Activated naive CD8-positive, alpha-beta T cell treated with anti-CD3 and anti-CD28 coated beads, Interleukin-2, amount 50 U/mL, for 24 hours (primary cell): ENCODE measurements at places on chromosomes 13 and 19.

- no peak overlapping the region for H3K4me3 ChIP-seq
- no peaks in the 10 kb centered on the region for H3K36me3 ChIP-seq
- no peak for DNase-seq
- H3K4me1 ChIP-seq, result no peaks in the 10 kb centered on the region
These were observed 2741.4 kb downstream of the PCDH9 start for GRCh38 chr13:64488731-64489130.

DNA sequence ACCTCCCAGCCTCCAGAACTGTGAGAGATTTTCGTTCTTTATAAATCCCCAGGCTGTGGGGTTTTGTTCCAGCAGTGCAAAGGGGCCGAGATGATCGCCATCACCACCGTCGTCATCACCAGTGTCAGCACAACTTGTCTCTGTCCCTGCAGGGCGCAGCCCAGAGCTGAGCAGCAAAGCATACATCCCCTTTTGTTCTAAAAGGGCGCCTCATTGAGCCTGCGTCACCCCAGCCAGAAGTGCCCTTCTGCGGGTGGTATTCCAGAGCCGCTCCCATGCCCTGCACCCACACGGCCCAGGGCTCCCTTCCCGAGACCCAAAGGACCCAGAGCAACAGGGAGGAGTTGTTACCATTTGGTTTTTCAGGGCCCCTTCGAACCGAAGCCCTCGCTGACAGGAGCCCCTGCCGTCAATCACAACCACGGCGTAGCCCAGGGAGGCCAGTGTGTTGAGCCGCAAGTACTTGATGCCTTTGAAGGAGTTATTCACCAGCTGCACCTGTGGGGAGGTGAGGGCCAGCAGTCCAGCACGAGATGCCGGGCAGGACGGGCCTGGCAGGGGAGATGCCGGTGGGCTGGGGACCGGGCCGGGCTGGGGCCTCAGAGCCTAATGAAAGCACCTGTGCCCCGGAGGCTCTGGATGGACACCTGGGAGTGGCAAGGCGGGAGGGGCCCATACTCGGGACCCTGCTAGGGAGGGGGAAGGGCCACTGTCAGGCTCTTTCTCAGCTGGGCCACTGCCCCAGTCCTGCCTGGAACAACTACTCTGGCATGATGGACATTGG, 14.4 kb upstream of the MYDGF start:
- no peaks in the 10 kb centered on the region for H3K27me3 ChIP-seq
- no peak for DNase-seq
- H3K4me1 ChIP-seq, result no peaks in the 10 kb centered on the region

DNA sequence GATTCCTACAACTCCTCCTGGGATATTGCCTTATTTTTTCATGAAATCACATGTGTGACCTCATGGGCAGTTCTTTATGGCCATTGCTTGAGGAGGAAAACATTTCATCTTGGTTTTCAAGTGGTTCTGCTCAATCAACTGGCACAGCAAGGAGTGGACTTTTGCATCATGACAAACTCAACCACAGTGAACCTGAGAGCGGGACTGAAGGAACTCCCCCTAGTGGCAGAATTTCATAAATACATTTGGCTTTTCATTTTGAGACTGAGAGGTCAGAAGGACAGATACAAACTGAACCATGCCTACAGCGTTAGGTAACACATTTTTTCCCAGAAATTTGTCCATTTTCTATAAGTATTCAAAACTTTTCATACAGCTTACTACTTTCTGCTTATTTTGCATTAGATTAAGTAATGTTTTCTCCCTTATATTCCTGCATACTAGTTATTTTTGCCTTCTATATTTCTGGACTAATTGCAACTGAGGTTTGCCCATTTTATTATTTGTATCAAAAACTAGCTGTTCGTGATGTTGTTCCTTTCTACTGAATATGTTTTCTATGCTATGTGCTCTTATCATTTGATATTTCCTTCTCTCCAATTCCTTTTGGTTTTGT, 13.4 kb upstream of the SIGLEC12 start:
- no peak for DNase-seq
- no peak overlapping the region for H3K27ac ChIP-seq
- H3K4me1 ChIP-seq, result peaks cover 28% of the 10 kb centered on the region
- H3K36me3 ChIP-seq, result peaks cover 2% of the 10 kb centered on the region

DNA sequence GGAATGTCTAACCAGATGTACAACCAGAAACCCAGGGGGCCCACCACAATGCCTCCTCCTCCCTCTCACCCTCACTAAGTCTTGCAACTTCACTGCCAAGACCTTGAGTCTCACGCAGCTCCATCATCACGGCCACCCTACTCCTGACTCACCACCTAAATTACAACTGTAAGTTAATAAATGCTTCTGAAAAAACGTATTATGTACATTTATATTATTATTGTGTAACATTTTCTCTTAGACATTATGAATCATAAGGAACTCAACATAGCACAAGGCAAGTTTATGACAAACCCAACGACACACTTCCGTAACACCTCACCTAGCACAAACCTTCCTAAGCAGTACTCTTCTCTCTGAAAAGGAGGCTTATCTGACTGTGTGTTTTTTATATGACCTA, 20.7 kb downstream of the MIPEP start:
- H3K4me1 ChIP-seq, result peaks cover 2% of the 10 kb centered on the region
- no peak overlapping the region for H3K4me3 ChIP-seq
- H3K36me3 ChIP-seq, result peaks cover 6% of the 10 kb centered on the region
- no peaks in the 10 kb centered on the region for H3K27me3 ChIP-seq
- no peak overlapping the region for H3K27ac ChIP-seq

DNA sequence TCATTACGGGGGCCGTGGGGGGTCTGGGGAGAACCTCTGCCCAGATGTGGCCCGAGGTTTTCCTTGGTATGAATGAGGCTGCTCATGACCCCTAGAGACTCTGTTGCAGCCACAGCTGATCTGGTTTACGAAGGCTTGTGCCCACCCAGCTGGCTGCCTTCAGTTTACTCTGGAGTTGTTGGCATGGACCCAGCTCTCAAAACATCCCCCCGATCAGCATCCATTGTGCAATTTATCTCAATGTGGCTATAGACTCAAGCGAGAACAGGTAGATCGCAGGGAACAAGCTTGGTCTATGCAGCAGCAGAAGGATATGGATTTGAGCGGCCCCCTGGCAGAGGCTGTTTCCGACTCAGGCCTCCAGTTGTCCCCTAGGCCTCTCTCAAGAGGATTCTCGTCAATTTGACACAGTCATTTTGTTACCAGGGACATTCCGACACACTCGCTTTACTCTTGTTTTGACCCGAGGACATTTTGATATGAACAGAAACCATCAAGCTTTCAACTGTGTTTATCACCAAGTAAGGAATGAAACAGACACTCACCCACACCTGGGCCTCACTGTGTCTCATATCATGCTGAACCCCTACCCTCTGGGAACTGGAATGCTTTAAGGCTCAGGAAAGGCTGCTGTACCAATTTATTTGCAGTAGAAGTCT, 161.5 kb downstream of the KATNAL1 start:
- DNase-seq, result no peak
- peaks cover 81% of the 10 kb centered on the region for H3K4me1 ChIP-seq
- peaks cover 4% of the 10 kb centered on the region for H3K36me3 ChIP-seq
- no peak overlapping the region for H3K4me3 ChIP-seq

GRCh38 chr19:53546758-53547513, 9.0 kb downstream of the ZNF331 start:
- H3K27me3 ChIP-seq, result no peaks in the 10 kb centered on the region
- peaks cover 58% of the 10 kb centered on the region for H3K36me3 ChIP-seq
- H3K4me1 ChIP-seq, result peaks cover 26% of the 10 kb centered on the region
- H3K27ac ChIP-seq, result no peak overlapping the region

DNA sequence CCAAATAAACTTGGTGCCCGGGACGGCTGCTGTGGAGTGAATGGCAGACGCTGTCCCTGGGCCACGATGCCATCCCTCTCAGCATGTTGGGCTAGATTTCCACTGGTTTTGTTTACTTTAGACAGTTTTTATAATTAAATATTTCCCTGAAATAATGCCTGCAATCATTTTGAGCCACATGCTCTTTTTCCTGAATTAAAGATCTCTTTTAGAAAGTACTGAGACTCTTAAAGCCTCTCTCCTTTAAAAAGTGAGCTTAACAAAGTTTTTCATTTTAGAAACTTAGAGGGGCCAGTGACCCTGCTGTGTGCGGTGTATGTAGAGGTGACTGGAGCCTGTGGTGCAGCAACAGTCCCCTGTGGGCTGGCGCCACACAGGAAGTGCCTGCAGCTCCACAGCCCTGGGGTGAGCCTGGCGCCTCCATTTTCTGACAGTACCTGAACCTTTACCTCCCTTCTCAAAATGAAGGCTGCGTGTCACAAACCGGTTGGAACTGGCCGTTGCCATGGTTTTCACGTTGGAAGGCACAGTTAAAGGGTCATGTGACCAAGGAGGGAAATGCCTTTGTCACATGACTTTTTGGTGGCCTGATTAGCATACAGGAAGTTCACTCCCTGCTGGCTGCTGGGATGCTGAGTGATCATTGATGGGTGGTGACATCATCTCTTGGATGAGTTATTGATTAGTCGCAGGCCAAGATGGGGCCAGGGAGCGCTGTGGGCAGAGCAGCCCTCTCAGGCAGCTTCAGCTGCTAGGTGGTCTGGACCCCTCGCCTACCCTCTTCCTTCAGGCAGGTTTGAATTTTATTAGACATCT, 26.3 kb downstream of the TSSK6 start:
- H3K27me3 ChIP-seq, result no peaks in the 10 kb centered on the region
- peak overlapping the region; percentile 86 for H3K27ac ChIP-seq
- DNase-seq, result peak; percentile 77

DNA sequence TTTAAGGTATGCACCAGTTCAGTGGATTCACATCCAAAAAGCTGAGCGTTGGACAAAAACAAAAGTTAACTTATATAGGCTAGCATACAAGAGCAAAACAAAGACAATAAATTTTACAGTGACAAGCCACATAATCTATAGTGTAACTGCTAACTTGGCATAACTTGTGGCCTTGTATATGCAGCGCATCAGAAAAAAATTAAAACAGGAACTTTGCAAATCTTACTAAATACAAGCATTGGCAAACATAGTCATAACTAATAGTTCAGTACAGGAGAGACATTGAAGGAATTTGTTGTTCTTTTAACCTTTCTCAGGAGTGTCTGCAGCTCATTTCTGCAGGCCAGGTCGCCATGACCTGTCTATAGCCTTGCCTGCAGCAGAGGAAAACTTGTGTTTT, 54.6 kb downstream of the OR10H4 start:
- no peaks in the 10 kb centered on the region for H3K27me3 ChIP-seq
- H3K27ac ChIP-seq, result no peak overlapping the region
- H3K36me3 ChIP-seq, result no peaks in the 10 kb centered on the region
- no peak for DNase-seq
- no peak overlapping the region for H3K4me3 ChIP-seq

DNA sequence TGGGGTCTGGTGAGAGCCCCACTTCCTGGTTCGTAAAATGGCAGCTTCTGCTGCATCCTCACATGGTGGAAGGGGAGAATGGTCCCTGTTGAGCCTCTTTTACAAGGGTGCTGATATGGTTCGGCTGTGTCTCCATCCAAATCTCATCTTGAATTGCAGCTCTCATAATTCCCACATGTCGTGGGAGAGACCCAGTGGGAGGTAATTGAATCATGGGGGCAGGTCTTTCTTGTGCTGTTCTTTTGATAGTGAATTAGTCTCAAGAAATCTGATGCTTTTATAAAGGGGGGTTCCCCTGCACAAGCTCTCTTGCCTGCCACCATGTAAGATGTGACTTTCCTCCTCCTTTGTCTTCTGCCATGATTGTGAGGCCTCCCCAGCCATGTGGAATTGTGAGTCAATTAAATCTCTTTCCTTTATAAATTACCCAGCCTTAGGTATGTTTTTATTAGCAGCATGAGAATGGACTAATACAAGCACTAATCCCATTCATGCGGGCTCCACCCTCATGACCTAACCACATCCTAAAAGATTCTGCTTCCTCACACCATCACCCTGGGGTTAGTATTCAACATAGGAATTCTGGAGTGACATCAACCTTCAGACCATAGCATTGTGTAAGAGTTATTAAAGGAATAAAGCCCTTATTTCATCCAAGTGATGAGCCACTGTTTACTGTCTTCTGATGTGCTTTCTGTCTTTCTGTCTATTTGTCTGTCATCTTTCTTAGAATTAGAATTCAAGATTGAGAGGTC, 159.0 kb upstream of the IRS2 start:
- no peaks in the 10 kb centered on the region for H3K4me1 ChIP-seq
- H3K36me3 ChIP-seq, result no peaks in the 10 kb centered on the region
- H3K4me3 ChIP-seq, result no peak overlapping the region
- no peak for DNase-seq
- peaks cover 4% of the 10 kb centered on the region for H3K27me3 ChIP-seq

DNA sequence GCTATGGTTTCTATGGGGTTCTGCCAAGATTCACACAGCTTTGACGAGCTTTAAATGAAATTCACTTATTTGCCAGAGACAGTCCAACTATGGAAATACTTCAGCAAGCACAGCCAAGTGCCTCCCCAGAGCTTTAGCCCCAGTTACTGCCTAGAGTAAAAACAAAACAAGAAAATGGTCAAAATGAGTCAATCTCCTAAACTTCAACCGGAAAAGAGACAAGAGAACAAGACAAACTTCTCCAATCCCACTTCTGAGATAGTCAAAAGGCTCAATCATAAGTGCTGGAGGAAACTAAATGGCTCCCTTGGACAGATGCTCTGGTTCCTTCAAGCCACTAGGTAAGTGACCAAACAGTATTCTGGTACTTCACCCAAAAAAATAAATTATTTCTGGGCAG, 65.8 kb downstream of the KATNAL1 start:
- H3K27me3 ChIP-seq, result no peaks in the 10 kb centered on the region
- peaks cover 7% of the 10 kb centered on the region for H3K36me3 ChIP-seq
- no peak for DNase-seq
- no peak overlapping the region for H3K4me3 ChIP-seq
- no peaks in the 10 kb centered on the region for H3K4me1 ChIP-seq
- H3K27ac ChIP-seq, result no peak overlapping the region

DNA sequence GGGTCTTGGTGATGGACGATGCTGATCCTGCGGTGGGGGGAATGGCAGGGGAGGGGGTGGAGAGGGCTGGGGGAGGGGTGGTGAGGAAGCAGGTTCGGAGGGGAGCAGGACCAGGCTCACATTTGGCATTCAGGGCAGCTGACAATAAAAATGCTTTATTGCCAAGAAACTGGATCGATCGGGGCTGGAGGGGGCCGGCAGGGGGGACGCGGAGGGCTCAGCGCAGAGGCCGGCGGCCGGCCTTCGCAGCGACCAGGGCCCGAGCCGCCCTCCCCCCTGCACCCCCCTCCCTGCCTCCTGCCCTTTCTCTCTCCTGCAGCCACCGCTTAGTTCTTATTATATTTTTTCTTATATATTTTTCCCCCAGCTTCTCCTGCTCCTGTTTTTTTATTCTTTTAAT, 18.1 kb upstream of the POU2F2 start:
- peaks cover 4% of the 10 kb centered on the region for H3K27me3 ChIP-seq
- no peak overlapping the region for H3K27ac ChIP-seq
- DNase-seq, result no peak
- no peak overlapping the region for H3K4me3 ChIP-seq
- H3K36me3 ChIP-seq, result no peaks in the 10 kb centered on the region

- peaks cover 16% of the 10 kb centered on the region for H3K36me3 ChIP-seq
- no peak overlapping the region for H3K4me3 ChIP-seq
- H3K4me1 ChIP-seq, result peaks cover 16% of the 10 kb centered on the region
- DNase-seq, result no peak
- H3K27ac ChIP-seq, result no peak overlapping the region
These were observed 132.6 kb downstream of the COG6 start for GRCh38 chr13:39788102-39788501.

- no peak overlapping the region for H3K4me3 ChIP-seq
- no peaks in the 10 kb centered on the region for H3K36me3 ChIP-seq
- no peaks in the 10 kb centered on the region for H3K27me3 ChIP-seq
- no peak overlapping the region for H3K27ac ChIP-seq
- no peaks in the 10 kb centered on the region for H3K4me1 ChIP-seq
- DNase-seq, result no peak
These were observed 388.1 kb upstream of the PRR20A start for GRCh38 chr13:56752636-56753035.
